ENCODE measurements at places on chromosomes 3 and 15.

- no peak for DNase-seq
Observed at GRCh38 chr3:171227828-171228227, 201.3 kb upstream of the SLC2A2 start.

DNA sequence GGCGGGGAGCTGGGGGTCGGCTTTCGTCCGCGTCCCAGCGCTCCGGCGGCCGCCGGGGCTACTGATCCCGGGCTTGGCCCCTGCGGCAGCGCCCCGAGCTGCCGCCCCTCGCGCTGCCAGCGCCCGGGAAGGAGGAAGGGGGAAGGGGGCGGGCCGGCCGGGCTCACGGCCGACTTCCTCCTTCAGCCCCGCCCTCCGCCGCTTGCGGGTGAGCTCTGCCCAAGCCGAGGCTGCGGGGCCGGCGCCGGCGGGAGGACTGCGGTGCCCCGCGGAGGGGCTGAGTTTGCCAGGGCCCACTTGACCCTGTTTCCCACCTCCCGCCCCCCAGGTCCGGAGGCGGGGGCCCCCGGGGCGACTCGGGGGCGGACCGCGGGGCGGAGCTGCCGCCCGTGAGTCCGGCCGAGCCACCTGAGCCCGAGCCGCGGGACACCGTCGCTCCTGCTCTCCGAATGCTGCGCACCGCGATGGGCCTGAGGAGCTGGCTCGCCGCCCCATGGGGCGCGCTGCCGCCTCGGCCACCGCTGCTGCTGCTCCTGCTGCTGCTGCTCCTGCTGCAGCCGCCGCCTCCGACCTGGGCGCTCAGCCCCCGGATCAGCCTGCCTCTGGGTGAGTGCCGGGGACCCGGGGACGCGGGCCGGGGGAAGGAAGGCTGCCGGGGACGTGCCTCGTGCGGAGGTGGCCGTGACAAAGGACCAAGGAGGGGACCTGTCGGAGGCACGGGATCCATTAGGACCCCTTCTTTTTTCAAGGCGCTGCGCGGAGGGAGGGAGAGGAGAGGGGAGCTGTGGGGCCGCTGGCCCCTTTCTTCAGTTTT is at the start of gene SEMA4B:
Gene SEMA4B, plus strand, starts transcription at position 201 of the 814 bp plus-strand sequence. Its CDS starts 249 bp downstream, at position 450.
- DNase-seq = no peak

DNA sequence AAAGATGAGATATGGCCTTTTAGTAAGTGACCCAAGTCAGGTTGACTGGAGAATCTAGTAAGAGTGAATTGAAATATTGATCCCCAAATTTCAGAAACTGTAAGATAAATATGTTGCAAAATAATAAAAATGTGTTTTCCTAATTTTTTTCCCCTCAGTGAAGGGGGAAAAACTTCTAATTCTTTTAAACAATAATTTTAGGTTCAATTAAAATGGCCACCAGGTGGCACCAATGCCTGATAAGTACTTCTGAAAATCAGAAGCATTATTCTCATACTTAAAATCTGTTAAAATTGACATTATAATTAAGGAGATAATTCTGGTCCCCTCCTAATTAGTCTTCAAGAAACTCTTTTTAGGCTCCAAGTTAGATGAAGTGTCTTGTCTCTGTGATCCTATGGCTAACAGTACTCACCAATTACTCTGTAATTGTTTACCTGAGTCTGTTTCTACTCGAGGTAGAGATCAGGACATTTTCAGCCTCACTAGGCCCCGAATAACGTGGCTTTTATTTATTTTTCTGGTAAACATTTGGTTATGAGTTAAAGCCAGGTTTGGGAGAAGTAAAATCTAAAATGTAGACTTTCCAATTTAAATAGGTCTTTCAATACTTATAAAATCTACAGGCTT is 52.6 kb downstream of the NMD3 start:
- DNase-seq = no peak

GRCh38 chr3:63032881-63033280 is 157.7 kb upstream of the CADPS start:
- no peak for DNase-seq

DNA sequence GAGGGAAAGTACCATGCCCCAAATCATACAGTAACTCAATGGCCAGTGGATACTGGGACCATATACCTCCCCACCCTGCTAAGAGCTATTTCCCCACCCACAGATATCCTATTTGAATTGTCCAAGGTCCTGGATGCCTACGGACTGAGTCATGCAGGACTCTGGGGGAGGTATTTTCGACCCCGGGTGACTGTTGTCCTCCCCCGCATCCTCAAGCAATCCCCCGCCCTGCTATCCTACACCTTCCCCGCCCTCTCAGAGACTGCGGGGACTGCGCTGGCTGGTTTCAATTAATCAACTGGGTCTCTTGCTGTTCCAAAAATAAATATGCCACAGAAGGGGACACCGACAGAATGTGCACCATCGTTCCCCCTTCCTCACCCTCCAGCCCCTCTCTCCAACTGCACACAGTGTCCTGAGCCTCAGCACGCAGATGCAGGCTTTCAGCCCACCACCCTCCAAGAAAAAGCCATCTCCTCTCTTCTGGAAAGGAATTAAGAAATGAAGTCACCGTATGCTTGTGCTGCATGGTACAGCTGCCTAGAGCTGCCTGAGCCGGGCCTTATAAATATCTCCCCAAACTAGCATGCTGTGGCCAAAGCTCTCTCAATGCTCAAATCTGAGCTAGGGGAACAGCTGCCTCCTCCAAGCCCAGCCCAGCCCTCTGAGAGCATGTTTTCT is 8.1 kb downstream of the CAV3 start:
- no peak for DNase-seq

DNA sequence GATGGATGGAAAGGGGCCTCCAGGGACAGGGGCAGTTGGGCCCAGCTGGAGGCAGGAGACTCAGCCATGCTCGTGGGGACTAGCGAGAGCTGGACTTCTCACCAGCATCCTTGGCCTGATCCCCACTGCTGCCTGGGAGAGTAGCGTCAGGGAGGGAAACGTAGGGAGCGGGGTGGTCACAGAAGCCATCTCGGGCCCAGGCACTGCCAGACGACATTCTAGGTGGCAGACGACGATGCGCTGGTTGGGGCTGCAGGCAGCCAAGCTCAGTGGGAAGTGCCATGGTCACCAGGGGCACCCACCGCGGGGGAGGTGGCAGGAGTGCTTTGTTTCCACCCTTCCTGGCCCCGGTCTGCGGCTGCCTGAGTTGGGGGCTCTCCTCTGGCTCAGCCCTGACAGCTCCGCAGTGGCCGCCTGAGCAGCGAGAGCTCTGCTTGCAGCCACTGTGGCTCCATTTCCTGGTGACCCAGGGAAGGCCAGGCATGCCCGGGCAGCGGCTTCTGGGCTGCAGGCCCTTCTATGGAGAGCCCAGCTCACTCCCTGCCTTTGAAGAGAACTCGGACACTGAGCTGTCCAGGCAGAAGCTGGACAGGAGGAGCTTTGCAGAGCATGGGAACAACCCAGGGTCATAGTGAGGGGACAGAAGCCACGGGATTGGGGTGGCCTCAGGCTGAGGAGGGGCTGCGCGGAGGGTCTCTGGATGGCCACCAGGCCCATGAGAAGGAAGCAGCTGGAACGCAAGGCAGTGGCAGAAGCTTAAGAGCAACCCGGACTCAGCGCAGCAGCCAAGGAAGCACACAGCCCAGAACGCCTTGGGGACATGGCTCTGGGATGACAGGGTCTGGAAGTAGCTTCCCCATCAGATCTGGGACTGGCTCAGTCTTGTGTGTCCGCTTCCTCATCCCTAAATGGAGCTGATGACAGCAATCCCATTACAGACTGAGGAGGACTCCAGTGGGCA is 30.8 kb downstream of the KLHL25 start:
- DNase-seq = no peak

DNA sequence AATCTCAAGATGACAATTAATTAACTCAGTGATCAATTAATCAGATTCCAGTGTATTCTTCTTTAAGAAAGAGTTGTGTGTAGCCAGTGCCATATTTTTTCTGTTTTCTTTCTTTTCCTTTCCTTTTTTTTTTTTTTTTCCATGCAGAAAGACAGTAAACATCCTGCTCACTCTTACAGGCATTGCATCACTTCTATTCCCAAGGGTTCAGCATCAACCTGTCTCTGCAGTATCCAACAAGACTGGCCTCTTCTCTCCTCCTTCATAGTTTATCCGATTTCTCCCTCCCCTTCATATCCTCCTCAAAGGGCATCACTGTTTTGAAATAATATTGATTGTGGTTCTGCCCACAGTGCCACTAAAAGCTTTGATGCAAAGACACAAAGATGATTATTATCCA is 17.0 kb upstream of the SLC9A9 start:
- no peak for DNase-seq

GRCh38 chr3:127628426-127628787 is 578 bp upstream of the PODXL2 start:
- no peak for DNase-seq

DNA sequence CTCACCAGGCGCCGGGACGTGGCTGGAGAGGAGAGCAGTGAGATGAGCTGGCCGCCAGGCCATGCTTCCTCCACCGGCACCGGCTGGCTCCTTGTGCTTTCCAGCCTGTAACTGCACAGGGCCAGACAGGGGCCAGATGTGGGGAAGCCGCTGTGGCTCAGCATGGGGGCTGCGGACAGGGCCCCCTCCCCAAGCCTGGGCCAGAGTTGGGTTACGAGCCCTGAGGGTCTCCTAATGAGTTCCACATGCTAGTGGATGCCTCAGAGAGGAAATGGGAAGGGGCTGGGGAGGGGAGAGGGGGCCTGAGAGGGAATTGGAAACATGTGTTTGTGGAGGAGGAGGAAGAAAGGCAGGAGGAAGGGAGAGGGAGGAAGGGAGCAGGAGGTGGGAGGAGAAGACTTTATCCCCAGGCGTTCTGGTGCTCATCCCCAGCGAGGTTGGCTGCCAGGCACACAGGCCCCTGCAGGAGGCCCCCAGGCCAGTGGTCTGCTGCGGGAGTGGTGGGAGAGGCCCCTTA is 11.7 kb upstream of the DUSP7 start:
- peak; percentile 88 for DNase-seq

DNA sequence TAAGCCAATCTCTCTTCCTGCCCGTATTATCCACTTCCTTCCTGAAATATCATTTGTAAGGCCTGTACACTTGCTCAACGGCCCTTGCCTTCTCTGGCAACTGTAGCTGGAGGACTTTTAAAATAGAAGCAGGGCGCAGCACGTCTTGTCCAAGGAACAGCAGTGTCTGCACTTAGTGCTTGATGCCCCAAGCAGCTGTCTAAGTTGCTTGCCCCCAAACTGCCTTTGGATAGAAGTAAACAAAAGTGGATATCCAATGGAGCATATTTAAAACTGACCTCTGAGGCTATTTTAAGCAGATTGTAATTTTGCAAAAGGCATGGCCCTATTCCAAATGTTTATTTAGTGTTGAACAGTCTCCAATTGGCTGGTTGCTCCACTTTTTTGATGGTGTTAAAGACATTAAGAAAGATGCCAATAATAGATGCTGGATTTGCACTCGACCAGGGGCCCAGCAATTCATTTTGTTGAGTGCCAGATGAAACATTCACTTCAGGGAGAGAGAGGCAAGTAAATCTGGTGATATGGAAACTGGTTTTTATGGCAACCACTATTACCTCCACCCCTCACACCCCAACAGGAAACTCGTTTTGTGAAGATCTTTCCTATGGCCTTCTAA is 526.8 kb upstream of the TBL1XR1 start:
- DNase-seq = no peak

DNA sequence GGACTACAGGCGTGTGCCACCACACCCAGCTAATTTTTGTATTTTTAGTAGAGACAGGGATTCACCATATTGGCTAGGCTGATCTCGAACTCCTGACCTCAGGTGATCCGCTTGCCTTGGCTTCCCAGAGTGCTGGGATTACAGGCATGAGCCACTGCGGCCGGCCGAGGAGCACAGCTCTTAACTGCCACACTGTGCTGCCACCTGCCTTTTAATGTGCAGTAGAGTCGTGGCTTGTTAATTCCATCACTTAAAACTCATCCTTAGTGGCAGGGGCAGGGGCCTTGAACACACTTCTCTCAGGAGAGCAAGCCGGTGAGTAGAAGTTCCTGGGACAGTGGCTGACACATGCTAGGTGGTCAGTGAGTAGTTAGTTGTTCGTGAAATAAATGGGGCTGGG is 12.5 kb downstream of the ABCF3 start:
- no peak for DNase-seq

DNA sequence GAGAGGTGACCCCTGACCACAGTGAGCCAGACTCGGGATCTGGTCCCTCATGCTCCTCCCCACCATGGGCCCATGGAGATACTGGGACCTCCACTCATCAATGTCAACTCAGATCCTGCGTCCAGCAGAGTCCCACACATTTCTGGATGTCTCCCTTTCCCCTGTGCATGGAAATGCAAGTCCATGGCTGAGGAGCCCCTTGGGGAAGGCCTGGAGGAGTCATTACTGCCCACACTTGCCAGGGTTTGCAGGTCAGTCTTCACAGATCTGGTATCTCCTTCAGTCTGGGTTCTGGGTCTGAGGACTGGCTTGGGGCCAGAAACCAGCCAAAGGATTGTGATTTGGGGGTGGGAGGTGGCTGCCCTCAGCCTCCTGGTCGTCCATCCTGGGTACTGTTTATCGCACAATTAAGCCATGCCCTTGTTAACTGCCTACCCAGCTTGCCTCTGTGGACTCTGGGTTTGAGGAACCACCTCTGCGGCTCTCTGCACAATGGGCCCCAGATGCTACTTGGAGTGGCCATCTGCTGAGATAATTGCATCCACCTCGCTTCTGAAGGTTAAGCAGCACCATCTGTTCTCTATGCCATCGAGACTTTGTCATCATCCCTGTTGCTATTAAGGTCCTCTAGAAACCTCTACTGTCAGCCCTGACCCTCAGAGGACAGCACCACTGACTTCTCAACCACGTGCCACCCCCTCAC is 49.9 kb upstream of the KLF13 start:
- DNase-seq = peak; percentile 51

DNA sequence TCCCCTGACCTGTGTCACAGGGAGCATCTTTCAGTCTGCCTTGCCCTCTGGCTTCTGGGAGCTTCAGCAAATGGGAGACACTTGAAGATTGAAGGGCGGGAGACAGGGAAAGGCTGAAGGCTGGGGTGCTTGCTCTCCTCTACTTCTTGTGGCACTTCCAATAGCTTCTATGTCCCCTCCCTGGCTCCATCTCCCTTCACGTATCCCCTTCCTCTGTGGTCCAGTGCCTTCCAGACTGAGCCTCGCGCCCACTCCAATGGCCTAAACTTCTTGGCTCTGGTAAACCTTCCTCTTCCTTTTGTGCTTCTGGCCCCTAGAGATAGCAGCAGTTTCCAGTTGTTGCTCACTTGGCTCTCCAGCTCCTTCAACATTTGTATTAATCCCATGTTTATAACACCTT is 69.8 kb upstream of the TOPAZ1 start:
- no peak for DNase-seq

- no peak for DNase-seq
Observed at GRCh38 chr3:119631516-119631915, 28.9 kb downstream of the POPDC2 start.
